Activated CD4-positive, alpha-beta T cell treated with anti-CD3 and anti-CD28 coated beads, Interleukin-2, amount 50 U/mL, for 24 hours (primary cell): ENCODE measurements at places on chromosomes 16 and 17.

- no peak for DNase-seq
These were observed 3.9 kb downstream of the MED9 start for GRCh38 chr17:17480593-17481148.

DNA sequence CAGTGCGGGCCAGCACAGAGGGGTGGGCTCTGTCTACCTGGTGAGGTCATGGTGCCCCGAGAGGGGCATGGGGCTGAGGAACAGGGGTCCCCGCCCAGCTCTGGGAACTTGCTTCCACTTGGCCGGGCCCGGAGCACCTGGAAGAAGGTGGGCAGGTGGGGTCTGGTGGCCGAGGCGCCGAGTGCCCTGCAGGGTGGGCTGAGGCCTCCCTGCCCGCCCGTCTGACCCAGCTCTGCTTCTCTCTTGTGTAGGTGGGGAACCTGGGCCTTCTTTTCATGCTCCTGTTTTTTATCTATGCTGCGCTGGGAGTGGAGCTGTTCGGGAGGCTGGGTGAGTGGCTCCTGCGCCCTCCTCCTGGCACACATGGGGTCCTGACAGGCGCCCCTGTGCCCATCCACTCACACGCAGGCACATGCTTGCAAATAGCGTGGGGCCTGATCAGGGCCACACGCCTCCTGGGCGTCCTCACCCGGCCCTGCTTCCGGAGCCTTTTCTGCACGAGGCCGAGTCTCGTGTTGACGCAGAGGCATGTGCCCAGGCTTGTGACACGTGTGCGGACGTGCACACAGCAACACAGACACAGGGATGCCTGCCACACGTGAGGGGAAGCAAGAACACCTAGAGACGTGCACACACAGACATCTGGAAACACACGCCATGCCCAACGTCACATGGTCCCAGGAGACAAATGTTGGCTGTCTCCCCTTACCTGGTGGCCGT, 8.2 kb downstream of the TPSG1 start:
- no peak for DNase-seq

DNA sequence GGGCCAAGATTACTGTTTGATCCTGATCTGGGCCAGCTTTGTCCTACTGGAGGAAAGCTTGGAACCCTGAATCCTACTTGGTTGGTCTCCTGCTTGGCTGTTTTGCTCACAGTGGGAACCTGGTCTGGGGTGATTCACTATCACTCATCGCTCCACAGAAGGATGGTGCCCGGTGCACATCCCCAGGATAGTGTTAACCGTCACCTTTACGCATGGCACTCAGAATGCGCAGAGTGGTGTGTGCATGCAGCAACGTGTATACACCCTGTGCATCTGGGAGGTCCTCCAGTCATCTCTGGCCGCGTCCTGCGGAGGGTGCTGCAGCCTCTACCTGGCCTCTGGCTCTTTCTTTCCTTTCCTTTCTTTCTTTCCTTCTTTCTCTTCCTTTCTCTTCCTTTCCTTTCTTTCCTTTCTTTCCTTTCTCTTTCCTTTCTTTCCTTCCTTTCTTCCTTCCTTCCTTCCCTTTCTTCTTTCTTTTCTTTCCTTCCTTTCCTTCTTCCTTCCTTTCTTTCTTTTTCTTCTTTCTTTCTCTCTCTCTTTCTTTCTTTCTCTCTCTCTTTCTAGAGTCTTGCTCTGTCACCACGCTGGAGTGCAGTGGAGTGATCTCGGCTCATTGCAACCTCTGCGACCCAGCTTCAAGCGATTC, 13.1 kb downstream of the SOCS3 start:
- no peak for DNase-seq

DNA sequence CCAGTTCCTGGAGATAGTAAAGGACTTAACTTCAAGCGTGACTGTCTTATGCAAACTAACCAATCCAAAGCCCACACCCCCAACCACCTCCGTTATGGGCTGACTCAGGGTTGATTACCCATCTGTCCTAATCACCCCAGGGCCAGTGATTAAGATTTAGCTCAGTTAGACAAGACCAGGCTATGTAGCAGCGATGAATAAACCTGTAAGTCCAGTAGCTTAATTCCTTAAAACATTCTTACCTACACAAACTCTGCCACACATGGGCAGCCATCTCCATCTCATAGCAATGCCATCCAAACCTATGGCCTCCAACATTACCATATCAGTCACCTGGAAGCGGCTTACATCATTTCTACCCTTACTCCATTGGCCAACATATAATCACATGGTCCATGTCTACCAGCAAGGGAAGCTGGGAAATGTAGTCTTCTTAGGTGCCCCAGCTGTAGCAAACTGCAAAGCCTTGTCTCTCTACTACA, 266.7 kb downstream of the SHISA9 start:
- DNase-seq: no peak

- no peak for DNase-seq
These were observed 142.2 kb downstream of the CCDC182 start for GRCh38 chr17:57602896-57603295.

DNA sequence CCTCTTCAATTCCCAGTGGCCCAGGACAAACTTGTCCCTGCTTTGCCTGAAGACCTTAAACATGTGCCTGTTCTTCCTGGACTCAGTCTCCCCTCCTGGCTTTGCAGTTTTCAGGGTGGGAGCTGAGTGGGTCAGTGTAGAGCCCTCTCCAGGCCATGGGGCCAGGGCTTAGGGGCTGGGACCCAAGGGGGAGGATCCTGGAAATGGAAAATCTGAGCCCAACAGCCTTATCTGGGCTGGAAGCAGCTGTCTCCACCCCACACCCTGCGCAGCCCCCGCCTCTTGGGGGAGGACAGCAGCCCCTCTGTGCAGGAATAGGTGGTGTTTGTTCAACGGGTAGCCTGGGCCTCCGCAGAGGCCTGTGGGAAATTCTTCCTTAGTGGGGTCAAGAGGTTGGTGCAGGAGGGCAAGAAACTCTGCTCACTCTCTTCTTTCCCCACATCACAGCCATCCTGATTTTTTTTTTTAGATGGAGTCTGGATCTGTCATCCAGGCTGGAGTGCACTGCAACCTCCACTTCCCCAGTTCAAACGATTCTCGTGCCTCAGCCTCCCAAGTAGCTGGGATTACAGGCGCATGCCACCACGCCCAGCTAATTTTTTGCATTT, 6.8 kb upstream of the SMTNL2 start:
- DNase-seq: no peak

DNA sequence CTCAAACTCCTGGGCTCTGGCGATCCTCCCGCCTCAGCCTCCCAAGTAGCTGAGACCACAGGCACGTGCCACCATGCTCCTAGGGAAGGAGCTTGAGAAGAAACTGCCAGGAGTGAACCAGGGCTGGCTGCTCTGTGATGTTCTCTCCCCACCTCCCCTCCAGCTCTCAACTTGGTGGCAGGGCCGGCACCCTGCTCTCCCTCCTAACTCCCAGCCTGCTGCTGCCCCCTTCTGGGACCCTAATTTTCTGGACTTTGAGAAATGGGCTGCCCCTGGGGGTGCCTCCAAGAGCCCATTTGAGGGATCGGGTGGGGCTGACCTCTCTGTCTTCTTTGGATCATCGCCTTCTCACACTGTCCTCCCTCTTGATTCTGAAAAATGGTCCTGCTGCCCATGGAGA, 14.9 kb upstream of the STAT3 start:
- peak; percentile 38 for DNase-seq

GRCh38 chr17:75589919-75590303, 2.3 kb downstream of the MYO15B start:
- DNase-seq: no peak

- no peak for DNase-seq
These were observed 19.0 kb downstream of the MRPS23 start for GRCh38 chr17:57830880-57831279.

DNA sequence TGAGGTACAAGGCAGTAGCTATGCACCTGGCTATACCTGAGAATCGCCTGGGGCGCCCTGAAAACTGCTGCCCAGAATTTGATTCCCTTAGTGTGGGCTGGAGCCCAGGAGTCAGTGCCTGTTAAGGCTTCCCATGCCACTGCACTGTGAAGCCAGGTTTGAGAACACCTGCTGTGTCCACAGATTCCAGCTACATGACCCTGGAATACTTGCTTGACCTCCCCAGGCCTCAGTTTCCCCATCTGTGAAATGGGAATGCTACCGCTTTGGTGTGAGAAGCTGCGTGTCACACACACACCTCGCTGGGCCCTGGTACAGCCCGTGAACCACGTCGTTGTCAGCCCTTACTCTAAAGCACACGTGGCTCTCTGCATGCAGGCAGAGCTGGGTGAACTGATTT, 271.0 kb downstream of the C16orf95 start:
- no peak for DNase-seq

GRCh38 chr17:74113952-74114351, 89.5 kb upstream of the RPL38 start:
- DNase-seq: no peak

- no peak for DNase-seq
These were observed 318 bp upstream of the RBL2 start for GRCh38 chr16:53433930-53434376.

- no peak for DNase-seq
These were observed 4.8 kb upstream of the ABCC3 start for GRCh38 chr17:50629902-50630301.

DNA sequence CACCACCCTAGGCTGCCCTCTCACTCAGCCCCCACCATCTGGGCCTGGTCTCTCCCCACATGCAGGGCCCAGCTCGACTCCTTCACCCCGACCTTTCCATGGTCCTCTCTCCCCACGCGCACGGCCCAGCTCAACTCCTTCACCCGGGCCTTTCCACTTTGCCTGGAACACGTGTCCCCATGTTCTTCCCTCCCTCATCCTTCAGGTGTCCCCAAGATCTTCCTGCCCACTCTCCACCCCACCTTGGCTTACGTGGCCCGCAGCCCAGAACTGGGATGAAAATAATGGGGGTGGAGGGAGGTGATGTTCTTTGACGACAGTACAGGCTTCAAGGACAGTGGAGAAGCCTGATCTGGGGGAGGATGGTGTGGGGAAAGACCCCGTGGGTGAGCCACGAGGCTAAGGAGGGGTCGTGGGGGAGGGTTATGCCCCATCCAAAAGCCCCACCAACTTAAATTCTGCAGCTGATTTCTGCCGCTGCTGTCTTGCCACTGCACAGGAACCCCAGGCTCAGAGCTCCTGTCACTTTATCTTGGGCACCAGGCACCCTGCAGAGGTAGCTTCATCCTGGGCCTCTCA, 9.9 kb upstream of the MEAK7 start:
- no peak for DNase-seq

GRCh38 chr16:79805621-79806020, 205.1 kb upstream of the MAF start:
- no peak for DNase-seq

DNA sequence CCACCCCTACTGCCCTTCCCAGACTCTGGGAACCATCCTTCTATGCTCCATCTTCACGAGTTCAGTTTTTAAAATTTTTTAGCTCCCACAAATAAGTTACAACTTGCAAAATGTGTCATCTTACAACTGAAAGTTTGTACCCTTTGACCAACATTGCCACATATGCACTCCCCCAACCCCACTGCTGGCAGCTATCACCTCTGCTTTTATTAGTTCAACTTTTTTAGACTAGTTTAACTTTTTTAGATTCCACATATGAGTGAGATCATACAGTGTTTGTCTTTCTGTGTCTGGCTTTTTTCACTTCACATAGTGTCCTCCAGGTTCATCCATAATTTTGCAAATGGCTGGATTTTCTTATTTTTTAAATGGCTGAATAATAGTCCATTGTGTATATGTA, 7.7 kb downstream of the GPT2 start:
- no peak for DNase-seq

DNA sequence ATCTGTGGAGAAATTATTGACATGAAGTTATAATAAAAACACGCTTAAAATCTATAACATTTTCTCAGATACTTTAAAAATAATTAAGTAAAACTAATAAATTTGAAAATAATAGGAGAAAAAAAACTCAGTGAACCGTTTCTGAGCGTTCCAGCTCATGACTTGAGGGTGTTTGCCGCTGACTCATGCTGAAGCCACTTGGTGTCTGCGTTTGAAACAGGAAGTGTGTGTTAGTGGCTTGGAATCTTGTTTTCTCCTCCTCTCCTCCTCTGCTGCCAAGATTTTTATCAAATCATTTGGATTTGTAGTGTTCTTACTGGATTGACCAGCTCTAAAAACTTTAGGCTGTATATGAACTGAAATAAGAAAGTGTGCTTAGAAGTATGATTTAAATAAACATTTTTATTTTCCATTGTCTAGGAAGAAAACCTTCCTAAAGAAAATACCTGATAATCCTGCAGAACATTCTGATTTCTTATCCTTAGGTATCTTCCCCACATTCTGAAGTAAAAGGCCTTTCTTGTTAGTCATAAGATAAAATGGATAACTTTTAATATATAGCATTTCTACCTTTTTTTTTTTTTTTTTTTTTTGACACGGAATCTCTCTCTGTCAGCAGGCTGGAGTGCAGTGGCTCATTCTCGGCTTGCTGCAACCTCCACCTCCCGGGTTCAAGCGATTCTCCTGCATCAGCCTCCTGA, 30.8 kb downstream of the USP10 start:
- no peak for DNase-seq

DNA sequence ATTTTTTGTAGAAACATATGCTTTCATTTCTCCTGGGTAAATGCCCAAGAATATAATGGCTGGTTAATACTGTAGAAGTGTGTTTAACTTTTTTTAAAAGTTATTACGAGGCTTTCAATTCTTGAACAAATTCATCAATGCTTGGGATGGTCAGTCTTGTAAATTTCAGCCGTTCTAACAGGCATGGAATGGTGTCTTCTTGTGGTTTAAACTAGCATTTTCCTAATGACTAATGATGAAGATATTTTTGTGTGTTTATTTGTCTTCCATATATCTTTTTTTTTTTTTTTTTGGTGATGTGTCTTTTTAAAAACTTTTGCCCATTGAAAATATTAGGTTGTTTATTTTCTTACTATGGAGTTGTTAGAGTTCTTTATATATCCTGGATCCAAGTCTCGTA, 67.1 kb downstream of the MGAT5B start:
- DNase-seq: no peak

- DNase-seq: no peak
These were observed 12.5 kb upstream of the ATP2A3 start for GRCh38 chr17:3976675-3977171.

DNA sequence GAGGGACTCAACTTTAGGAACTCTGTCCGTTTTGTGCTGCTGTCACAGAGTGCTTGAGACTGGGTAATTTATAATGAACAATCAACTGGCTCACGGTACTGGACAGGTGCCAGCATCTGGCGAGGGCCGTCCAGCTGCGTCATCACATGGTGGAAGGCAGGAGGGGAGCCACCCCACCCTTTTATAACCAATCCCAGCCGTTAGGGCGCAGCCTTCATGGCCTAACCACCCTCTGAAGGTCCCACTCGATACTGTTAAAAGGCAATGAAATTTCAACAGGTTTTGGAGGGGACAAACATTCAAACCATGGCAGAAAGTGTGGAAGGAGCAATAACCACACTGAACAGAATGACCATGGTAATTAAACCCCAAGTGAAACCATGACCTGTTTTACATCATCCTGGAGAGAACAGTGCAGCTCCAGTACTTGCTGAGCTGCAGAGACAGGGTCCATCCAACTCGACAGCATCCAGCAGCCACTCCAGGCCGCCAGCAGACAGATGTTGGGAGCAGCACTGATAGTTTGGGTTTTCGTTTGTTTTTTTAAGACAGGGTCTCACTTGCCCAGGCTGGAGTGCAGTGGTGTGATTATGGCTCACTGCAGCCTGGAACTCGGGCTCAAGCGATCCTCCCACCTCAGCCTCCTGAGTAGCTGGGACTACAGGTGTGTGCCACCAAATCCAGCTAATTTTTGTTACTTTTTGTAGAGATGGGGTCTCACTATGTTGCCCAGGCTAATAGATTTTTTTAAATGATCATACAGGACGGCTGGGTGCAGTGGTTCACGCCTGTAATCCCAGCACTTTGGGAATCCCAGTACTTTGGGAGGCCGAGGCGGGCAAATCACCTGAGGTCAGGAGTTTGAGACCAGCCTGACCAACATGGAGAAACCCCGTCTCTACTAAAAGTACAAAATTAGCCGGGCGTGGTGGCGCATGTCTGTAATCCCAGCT, 11.0 kb downstream of the CHMP6 start:
- no peak for DNase-seq

- DNase-seq: no peak
These were observed 30.4 kb downstream of the TRAF4 start for GRCh38 chr17:28774206-28774605.
